Kidney (tissue), 22 donors: ENCODE measurements at places on chromosomes 11 and 22.

GRCh38 chr11:113173126-113173525, 141.3 kb upstream of the TTC12 start:
- no peak for DNase-seq

DNA sequence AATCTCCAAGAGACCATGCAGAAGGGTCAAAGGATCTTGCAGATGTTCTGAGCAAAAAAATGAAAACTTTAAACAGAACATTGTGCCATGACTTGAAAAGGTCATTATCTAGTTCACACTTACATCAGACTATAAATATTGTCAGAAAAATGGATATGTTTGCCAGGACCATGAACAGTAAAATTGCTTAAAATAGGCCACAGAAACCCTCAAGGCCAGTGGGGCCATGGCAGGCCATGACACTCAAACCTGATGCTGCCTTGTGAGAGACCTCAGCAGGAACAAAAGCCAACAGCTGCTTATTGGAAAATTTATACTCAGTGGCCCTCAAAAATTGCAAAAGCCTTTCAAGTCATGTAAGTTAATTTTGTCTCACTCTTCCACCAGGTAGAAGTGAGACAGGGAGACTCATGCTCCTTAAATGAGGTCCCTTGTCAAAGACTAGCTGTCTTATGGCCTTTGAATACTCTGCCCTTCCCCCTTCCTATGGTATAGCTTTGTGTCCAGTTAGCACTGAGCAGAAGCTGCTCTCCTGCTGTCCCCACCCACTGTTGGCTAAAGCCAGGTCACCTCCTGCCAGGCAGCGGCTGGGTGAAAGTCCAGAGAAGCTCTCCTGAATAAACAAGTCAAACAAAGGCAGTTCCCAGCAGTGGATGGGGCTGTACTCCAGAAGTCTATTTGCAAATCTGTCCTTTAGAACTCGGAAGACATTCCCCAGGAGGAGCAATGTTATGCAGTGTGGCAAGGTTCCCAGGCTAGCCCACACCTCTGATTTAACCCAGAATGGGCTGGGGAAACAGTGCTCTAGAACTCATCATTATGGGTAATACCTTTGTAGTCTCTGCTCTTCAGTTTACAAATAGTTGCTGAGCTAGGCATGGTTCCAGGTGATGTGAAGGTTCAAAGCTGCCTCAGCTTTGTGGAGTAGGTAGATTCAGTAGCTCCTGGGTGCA, 21.4 kb downstream of the ADM start:
- DNase-seq: no peak

DNA sequence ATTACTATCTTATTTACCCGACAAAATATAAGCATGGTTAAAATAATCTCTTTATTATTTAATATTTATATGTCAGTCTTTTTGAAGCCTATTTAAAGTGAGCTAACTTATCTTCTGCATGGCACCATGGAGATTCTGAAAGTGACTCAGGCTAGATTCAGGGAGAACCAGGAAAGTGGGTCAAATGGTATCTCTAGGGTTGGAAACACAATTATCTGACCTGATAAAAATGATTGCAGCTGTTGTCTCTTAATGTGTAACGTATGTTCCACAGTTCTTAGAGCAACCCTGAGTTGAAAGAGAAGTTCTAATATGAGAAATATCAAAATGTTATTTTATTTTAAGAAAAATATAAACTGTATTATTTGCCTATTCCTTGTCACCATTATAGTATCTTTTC, 143.1 kb upstream of the CARD18 start:
- no peak for DNase-seq

- DNase-seq: no peak
Measured at GRCh38 chr11:112582366-112582765, 321.7 kb upstream of the PLET1 start.

DNA sequence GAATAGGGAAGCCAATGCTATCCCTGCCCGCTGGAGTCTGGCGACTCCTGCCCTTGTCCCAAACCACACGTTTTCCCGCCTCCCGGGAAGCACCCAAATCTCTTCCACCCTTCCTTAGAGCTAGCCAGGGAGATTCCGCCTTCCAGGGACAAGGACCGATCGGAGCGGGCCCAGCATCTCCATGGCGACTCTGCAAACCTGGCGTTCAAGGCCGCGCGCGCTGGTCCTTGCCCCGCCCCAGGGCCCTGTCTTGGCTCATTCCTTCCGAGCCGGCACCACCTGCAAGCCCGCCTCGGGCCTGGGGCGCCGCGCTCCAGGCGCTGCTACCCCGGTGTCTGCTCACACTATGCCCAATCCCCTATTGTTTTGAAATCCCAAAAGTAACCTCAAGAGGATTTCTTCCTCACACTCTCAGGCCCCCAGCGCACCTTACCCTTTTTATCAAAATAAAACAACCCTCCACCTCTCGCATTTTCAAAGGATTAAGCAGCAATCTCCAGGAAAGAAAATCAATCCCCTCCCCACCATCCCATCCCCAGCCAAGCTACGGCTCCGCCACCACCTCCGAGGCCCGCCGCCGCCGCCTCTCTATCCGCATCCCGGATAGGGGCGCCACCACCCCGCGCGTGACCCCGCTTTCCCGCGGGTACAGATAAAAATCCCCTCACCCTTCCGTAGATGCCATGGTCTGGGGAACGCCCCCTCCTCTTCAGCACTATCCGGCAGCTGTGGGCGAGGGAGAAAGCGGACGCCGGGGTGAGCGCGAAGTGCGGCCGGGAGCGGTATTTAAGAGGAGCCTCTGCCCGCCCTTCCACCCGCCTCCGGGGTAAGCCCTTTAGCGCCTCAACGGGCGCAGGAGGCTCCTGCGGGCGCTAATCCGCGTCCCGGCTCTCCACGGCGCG, 825 bp downstream of the SLC1A2 start:
- DNase-seq: peak; percentile 63
